Activated T-cell treated with anti-CD3 and anti-CD28 coated beads for 48 hours (primary cell): ENCODE measurements at places on chromosomes 12 and 14.

DNA sequence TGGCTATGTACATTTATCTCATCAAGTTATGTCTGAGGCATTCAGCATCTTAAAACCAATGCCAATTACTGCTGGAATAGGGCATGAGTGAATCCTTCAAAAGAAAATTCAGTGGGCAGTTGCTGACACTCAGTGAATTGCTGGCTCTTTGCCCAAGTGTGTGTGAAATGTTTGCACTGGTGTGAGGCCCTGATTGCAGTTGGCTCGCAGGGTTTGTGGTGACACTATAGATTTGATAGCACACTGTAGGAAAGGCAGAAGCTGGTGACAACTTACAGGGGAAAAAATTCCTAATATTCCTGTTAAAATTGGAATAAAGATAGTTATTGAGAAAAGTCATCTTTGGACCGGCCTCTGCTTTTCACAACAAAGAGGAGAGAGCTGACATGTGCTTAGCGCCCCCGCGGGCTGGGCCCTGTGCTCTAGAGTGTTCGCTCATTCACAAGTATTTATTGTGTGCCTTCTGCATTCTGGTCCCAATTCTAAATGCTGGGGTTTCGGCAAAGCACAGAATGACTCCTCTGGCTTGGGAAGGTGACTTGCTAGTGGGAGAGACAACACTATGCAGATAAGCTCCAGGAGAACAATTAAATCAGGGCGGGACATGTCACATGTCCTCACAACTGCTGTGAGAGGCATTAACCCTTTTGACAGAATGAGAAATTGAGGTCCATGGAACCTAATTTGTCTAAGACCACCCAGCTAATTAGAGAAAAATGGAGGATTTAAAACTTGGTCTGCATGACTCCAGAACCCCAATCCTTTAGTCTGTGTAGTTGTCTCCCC is 418.7 kb downstream of the NPAS3 start:
- DNase-seq: no peak

GRCh38 chr14:52013984-52014600 is 24.7 kb downstream of the RTRAF start:
- DNase-seq: no peak

DNA sequence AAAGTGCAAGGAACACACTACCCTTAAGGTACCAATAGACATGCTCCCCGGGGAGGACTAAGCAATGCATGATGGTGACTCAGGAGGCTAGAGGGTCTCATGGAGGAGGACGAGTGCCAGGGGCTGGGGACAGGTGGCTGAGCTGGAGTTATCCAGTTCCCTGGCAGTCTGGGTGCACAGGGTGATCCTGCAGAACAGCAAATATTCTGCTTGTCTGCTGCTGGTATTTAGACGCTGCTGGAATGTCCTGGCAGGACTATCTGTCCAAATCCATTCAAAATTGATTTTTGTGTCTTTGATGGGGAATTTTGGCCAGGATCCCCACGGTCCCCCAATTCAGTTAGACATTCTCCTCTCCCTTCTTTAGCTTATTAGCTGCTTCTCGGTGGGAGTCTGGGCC is 138.7 kb downstream of the C12orf75 start:
- DNase-seq: no peak

GRCh38 chr14:61663312-61663979 is 31.9 kb upstream of the HIF1A start:
- no peak for DNase-seq

DNA sequence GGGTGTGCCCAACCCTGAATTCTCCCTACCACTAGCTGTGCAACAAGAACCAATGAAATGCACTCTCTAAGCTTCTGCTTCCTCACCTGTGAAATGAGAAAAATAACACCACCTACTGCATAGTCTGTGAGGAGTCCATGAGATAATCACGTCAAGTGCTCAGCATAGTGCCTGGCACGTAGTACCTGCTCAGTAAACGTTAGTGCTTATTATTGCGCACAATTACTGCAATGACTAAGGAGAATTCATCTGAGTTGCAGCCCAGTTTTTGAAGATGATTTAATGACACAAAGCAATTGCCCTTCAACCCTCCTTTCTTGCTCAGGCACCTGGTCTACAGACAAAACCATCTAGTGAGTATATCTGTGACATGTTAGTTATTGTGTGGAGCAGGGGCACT is 8.8 kb downstream of the VDR start:
- DNase-seq: no peak

DNA sequence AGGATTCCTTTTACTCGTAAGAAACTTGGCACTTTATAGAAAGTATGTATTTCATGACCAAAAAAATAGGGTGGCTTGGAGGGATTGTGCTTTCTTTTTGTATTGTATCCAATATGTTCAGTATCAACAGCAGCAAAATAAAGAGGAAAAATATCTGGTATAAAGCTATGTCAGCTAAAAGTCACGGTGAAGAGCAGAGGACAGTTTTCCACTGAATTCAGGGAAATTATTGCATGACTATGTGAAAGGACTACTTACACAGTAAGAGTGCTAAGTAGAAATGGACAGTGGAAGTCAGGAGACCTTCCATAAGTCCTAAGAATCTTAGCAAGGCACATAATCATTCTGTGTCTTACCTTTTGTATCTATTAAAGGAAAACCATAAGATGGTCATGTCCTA is 19.3 kb downstream of the TSHR start:
- DNase-seq: no peak

GRCh38 chr12:47819138-47819895 is 386 bp downstream of the HDAC7 start:
- DNase-seq: peak; percentile 54

DNA sequence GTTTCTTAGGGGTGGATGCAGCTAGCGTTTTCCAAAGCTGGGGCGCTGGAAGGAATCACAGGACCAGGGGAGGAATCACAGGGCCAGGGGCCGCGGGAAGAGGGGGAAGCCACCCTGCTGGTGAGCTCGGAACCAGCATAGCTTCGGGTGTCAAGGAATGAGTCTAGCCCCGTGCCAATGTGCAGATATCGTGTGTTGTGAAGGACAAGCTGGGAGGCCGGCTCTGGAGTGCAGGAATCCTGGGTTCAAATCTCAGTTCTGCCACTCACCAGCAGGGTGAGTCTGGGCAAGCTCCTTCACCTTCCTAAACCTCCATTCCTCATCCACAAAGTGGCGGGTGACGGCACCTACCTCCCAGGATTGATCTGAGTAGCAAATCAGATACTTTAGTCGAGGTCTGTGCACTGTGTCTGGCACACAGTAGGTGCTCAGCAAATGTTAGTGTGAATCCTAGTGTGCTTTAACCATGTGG is 53.6 kb upstream of the RIN3 start:
- DNase-seq: no peak

DNA sequence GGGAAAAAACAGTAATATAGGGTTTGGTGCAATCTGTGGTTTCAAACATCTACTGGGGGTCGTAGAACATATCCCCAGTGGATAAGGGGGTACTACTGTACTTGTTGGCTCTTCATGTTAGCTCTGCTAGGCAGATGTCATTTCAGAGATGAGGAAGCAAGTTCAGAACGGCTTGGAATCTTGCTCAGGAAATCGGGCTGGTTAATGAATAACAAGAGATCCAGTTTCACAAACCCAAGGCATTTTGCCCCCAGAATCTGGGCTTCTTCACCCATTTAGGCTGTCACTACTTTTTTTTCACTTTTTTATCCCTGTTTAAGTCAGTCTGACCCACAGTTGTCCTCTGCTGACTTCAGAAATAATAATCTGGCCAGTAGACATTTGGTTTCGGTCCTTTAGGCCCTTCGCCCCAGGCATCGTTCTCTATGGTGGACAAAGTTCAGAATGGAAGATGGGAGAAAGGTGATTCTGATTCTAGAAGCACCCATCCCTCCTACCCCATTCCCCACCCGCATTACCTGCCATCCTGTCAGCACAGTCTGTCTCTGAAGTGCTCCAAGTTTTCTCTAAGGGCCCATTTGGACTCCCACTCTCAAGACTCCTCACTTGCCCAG is 4.5 kb downstream of the SUOX start:
- DNase-seq: no peak

GRCh38 chr14:68127166-68127565 is 307.6 kb downstream of the RAD51B start:
- no peak for DNase-seq

- DNase-seq: no peak
Observed at GRCh38 chr12:4118017-4118510, 155.5 kb upstream of the CCND2 start.

DNA sequence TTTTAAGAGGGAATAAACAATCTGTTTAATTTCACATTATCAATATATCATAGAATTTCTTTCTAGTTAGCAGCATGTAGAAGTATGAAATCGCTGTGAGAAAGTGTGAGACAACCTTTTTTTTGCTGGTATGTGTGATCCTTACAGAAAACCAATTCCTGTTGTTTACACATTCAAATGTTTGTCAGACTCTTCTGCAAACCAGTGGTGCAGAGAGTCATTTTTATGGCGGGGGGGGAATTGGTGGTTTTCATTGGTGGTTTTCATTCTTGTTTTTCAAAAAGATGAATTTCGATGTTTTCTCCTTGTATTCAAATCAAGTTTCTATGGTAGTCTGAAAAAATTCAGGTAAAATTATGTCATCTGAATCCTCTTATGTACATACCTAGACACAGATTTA is 57.8 kb downstream of the SLC25A21 start:
- DNase-seq: no peak

DNA sequence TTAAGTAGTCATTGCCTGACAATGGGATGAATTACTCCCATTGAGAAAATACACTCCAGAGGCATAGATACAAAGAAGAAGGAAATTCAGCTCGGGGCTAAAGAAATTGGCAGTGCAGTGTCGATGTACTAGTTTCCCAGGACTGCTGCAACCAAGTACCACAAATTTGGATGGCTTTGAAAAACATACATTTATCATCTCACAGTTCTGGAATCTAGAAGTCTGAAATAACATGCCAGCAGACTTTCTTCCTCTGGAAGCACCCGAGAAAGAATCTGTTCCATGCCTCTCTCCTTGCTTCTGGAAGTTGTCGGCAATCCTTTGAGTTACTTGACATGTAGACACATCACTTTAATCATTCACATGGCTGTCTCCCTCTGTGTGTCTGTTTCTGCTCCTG is 101.9 kb downstream of the TMTC3 start:
- no peak for DNase-seq

DNA sequence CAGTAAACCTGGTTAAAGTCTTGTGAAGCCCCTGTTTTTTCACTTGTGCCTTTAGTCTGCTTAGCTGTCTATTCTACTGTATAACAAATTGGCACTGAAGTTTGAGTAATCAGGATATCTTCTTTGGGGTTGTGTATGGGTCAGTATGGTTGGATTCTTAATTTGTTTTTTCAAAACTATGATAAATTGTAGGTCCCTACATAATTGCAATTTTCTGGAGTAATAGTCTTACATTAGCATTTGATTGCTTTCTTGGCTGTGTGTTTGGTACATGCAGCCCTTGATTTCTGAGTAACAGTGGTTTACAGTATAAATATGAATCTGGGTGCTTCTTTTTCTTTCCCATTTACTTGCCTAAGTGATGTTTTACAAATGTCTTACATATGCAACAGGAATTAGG is 186.6 kb downstream of the TMTC2 start:
- DNase-seq: no peak

- DNase-seq: no peak
Observed at GRCh38 chr14:99128185-99128584, 143.8 kb downstream of the BCL11B start.

DNA sequence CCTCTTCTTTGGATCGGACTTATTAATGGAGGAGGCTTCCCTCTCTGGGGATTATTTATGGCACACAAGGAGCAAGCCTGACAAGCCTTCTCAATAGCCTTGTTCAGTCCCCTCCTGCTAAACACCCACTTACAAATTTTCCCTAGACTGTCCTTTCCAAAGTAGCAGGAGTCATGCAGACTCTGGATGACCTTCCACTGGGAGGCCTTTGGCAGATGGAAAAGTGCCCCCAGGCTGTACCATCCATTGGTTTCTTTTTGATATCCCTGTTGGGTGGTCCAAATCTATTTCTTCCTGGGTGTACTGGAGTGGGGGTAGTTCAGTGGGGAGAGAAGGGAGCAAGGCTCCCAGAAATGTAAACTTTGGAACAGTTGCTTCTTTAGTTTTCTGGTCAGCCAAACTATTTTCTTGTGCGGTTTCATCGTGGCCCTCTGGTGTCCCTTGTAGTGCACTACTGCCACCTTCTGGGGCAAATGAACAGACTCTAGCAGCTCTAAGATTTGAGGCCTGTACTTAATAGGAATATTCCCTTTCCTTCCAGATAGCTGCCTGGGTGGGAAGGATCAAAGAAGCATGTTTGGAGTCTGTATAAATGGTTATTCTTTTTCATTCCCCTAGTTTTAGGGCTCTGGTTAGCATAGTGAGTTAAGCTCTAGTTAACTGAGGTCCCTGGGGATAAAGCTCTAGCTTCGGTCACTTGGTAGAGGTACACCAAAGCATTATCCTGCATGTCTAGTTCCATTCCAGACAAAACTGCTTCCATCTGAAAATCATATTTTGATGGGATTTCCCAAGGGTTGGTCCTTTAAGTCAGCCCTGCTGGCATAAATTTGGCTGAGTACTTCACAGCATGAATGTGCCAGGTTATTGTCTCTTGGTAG is 409.5 kb downstream of the SLC6A15 start:
- DNase-seq: no peak

GRCh38 chr14:77037938-77038568 is 9.5 kb upstream of the IRF2BPL start:
- DNase-seq: no peak

DNA sequence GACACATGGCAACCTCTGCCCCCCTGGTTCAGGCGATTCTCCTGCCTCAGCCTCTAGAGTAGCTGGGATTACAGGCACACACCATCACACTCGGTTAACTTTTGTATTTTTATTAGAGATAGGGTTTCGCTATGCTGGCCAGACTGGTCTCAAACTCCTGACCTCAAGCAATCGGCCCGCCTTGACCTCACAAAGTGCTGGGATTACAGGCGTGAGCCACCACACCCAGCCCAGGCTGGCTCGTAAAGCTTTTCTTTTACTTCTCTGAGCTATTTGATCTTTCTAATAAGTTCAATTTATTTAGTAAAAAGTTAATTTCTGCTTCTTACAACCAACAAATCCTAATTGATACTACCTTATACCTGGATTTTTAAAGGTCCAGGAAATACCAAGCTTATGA is 127.4 kb upstream of the KRR1 start:
- DNase-seq: no peak
